Stimulated activated CD8-positive, alpha-beta memory T cell treated with anti-CD3 and anti-CD28 coated beads, Interleukin-7, amount 100 ng/mL, for 1 hour (primary cell): ENCODE measurements at places on chromosomes 6 and 20.

DNA sequence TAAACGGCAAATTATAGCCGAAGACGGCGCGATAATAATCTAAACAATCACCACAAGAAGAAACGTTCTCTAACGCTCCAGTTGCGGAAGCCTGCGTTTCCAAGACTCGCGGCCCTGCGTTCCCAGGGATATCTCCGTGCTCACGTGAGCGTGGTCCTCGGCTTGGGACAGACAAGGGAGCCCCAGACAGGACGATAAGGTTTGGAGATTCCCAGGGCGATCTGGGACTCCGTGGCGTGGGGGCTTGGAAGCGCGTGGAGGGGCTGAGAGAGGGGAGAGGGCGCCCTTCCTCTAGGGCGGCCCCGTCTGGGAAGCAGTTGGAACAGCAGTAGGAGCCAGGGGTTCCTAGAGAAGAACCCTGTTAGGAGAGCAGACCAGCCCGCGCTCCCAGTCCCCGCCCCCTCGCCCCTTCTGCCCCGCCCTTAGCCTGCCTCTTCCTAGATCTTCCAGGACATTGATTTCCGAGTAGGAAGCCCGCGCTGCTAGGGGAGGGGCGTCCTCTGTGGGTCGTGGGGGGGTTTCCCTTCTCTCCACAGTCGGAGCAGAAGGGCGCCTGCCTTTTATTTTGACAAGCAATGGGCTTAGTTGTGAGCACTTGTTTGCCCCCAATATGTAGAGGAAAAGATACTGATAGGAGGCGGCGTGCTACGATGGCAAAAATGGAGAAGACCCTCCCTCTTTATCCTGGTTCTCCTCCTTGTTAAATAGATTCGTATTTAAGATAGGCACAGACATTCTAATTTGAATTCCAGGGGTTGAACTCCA is 10.6 kb downstream of the NRN1 start:
- no peak for DNase-seq

- no peak for DNase-seq
These were observed 1.1 kb downstream of the LRRC1 start for GRCh38 chr6:53795702-53796450.

DNA sequence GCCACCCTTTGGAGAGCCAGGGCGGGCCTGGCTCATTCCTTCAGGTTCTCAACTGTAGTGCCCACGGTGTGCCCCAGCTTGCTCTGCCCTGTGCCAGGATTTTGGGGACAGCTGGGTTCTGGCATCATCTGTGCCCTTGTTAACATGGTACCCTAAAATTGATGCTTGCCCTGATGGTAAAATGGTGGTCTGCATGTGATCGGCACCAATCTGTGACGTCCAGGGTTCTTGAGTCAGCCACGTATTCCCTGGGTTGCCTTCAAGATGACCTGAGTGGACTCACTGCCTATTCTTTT is 31.2 kb upstream of the APCDD1L start:
- no peak for DNase-seq

DNA sequence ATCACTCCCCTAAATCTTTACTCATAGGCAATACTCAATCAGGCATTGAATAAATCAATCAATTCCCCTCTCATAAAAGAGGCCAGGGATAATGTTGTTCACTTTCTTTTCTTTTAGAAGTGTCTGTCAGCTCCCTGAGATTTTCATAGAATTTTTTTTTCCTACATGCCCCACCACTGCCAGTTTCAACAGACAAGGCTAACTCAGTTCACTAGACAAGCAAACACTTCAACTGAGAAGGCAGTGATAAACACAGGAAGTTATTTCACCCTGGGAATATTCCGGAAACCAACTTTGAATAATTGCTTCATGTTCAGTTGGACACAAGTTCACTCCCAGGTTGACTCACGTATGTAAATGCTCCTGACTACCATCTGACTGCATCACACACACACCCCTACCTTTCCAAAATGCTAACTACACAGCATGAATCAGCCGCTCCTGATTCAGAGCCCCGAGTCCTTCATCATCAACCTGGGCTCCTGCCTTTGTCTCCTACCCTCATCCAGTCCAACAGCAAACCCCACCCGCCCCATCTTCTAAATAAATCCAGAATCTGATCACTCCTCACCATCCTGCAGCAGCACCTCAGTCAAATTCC is 143.9 kb downstream of the BCAS1 start:
- DNase-seq, result no peak

DNA sequence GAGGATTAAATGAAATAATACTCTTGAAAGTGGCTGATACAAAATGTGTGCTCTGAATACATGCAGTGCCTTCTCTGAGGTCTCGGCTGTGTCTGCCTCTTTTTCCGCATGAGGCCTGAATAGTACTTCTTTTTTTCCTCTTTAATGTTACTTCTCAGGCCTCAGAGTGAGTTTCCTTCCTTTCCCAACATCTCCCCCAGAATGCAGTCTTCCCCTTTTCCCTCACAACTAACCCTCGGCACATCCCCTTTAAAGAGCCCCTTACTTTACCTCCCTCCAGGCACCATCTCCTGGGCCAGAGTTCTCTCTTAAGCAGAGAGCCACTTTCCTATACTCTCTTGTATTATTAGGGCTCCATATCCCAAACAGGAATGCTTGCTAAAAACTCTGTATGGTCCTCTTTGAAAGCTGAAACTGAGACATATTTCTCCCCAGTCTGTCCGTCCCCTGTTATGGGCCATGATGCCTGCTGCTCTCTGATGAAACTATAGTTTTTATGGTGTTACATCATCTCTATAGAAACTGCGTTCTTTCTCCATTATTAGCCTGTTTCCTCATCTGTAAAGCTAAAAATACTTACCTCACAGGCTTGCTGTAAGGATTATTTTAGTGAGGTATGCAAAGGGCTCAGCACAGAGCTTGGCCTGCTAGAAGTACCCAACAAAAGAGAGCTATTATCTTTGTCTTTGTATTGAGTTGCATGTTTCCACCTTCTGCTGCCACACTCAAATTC is 2.3 kb downstream of the PLAGL2 start:
- no peak for DNase-seq

DNA sequence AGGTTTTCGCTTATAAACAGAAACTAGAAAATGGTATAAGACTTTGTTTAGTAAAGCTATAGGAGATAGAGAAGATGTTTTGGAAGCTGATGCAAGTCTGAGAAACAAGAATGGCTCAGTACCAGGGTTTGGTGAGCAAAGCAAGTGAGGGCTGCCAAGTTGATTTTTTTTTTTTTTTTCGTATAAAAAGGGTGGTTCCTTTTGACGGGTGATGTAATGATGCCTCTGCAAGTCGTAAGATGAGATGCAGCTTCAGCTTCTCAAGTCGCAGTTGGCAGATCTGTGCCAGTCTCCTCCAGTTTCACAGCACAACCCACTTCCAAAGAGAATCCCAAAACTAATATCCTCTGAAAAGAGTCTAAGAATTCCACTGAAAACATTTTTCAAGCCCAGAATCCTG is 252.8 kb upstream of the CDH4 start:
- no peak for DNase-seq

DNA sequence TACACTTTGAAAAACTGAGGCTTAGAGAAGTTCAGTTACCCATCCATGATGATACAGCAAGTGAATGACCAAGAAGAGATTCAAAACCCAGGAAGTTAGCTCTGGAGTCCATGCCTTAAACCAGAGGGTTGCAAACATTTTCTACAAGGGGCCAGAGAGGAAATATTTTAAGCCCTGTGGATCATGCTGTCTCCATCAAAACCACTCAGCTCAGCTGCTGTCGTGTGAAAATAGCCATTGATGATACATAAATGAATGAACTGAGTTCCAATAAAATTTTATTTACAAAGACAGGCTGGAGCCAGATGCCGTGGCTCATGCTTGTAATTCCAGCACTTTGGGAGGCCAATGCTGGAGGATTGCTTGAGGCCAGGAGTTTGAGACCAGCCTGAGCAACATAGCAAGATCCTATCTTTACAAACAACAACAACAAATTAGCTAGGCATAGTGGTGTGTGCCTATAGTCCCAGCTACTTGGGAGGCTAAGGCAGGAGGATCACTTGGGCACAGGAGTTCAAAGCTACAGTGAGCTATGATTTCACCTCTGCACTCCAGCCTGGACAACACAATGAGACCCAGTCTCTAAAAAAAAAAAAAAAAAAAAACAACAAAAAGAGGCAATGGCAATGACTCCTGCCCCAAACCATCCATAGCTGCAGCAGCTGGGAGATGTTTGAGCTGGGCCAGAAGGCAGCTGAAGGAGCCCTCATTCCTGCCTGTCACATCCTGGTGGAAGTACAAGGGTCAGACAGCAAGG is 44.1 kb upstream of the RIN2 start:
- no peak for DNase-seq

- DNase-seq, result no peak
These were observed 47.5 kb upstream of the VSX1 start for GRCh38 chr20:25129428-25129827.

DNA sequence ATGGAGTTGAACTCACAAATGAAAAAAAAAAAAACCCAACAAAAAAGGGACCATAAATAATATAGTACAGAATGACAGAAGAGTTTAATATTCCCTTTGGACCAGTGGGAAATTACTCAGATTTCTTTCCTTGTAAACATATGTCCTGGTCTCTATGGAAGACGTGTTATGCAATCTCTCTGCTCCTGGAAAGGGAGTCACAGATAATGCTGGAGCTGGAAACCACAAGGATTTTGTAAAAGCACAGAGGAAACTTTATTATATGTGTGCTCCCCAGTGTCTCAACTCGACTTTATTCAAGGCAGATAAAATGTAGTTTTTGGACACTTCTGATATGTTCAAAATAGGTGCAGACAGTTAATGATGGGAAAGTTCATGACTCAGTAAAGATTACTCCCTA is 88.1 kb upstream of the ZFP64 start:
- no peak for DNase-seq

- DNase-seq, result no peak
These were observed 56.9 kb downstream of the PHACTR2 start for GRCh38 chr6:143734641-143735063.

DNA sequence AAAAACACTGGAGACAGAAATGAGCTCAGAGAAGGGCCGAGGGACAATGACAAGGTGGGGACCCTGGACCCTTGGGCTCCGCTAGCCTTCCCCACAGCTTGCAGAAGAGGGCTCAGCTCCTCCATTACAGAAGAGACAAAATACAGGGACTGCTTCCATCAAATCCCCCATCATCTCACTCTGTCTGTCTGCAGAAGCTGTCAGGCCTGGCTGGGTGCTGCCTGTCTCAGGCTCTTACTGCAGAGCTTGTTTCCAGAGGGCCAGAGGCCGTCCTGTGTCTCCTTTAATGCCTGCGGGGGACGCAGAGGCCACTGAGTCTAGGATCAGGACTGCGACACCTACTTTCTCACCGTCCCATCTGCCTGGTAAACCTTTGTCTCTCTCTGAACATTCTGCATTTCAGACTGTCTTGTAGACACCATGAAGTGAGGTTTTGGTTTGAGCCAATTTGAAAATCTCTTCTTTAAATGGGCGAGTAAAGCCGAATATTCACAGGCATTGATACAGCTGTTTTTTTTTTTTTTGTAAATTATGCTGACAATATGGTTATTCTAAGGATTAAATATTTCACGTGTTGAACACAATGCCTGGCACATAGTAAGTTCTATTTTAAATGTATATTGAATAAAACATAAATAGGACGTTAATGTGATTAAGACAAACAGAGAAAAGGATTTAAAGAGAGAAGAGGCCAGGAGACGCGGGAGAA is 28.3 kb downstream of the RNASET2 start:
- DNase-seq, result no peak

DNA sequence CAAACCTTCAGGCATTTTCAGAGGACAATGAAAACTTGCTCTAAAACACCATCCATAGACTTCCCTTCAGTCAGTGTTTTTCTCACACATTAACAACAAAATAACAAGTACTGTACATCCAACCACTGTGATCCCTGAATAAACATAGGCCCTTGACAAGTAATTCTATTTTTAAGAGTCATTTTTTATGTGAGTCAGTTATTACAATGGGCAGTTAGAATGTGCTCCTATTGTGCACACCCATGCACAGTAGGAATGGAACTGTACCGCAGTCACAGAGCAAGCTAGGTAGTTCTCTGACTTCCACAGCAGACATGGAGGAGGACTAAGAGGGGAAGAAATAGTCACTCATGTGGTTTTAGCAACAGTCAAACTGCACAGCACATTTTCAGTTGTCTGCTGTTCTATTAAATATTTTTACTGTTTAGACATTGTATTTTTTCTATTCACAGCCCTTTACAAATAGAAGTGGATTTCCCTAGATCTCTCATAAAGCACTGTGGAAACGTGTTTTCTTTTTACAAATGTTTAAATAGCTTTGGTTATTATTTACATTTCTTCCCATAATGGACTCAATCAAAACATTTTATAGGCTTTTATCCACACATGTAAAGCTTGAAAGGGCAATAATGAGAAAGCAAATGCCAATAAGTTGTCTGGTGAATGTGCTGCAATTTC is 100.4 kb downstream of the JAG1 start:
- no peak for DNase-seq

DNA sequence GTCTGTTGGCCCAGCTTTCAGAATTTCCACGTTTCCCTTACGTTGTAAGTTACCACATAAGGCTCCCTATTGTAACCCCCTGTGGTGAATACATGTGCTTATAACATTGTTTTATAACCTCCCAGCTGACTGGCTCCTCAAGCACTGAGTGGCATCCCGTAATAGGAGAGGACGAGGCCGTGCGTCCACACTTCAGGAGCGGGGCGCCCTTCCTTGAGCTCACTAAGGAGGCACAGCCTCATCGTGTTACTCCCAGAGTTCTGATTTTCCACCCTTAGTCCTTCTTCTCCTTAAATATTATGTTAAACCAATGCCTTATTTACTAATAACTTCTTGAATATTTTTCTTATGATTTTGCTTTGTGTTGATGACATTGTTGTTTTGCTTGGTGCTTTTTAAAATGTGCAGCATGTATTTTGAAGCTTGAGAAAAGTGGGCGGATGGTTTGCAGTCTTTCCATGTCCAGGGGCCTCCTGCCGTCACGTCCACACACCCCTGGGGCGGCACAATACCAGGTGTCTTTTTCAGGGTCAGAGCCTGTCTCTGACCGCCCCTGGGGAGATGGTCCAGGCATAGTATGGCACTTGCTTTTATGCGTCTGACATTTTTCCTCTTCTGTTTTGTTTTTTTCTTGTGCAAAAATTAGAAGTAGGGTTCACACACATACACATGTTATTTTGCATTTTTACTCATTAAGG is 181.8 kb downstream of the DLL1 start:
- no peak for DNase-seq

- no peak for DNase-seq
These were observed 398.0 kb downstream of the EPHA7 start for GRCh38 chr6:93021235-93021915.

DNA sequence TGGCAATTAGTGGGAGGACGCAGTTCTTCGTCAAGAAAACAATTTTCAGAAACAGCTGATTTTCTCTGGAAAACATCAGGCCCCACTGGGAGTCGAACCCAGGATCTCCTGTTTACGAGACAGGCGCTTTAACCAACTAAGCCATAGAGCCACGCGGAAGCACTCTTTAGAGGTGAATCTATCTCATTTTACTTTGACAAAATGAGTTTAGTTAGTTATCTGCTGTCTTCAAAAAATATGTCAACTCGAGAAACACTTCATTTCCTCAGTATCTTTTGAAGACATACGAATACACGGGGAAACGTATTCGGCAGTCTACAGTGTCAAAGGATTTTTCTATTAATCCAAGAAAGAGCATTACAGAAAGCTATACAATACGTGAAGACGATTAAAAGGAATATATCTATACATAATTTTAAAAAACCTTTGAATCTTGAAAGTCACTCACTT is 26.7 kb downstream of the GPX6 start:
- DNase-seq, result no peak
